CD4-positive, alpha-beta T cell treated with Interleukin-6 for 4 hours (primary cell): ENCODE measurements at places on chromosomes 5 and 9.

- DNase-seq = no peak
Measured at GRCh38 chr9:136362450-136362784, 1.1 kb downstream of the DNLZ start.

GRCh38 chr9:70257991-70258691 is 637 bp upstream of the SMC5 start:
- DNase-seq = peak; percentile 38

GRCh38 chr5:14696057-14696456 is 31.5 kb downstream of the OTULIN start:
- DNase-seq = no peak

- DNase-seq = no peak
Measured at GRCh38 chr9:125701351-125701750, 5.7 kb downstream of the MAPKAP1 start.

GRCh38 chr5:884345-885126 is 8.1 kb downstream of the BRD9 start:
- DNase-seq = no peak

DNA sequence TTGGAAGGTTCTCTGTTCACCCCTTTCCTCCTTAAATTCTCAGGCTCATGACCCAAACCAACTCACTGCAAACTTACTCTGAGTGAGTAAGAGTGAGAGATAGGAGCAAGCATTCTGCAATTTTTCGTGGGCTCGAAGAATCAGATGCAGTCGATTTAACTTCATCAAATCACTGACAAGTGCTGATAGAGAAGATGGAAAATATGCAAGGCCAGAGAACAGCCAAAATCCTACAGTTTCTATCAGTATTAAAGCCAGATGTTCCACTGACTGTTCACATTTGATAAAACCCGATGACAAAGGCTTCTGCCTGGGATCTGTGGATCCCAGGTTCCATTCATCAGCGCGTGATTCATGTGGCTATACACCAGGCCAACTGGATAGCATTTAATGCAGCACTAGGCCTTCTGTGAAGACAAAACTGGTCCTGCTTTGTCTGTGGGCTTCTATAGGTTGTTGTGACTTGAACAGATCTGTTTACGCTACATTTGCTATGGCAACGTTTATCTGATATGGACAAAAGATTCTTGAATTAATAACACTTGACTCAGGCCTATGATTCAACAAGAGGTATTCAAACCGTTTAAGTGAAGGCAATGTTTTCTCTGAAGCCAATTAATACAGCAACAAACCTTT is 251.2 kb downstream of the NFIB start:
- no peak for DNase-seq

DNA sequence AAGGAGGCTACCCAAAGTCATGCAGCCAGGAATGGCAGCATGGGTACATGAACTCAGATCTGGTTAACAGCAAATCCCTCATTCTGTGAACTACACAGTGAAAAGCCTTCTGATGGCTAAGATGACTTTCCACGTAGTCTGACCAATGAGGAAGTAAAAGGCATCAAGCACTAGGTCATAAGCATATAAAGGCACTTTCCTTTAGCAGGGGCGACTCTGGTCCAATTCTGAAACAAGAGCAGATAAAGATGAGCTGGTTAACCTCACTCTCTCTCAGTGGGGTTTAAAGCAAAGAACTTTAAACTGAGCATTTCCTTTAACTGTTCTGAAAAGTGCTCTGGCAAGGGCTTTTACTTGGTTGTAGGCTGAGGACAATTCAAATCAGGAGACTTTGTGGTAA is 21.1 kb downstream of the PSMB7 start:
- DNase-seq = no peak

GRCh38 chr5:124283031-124283430 is 463.4 kb downstream of the ZNF608 start:
- no peak for DNase-seq

DNA sequence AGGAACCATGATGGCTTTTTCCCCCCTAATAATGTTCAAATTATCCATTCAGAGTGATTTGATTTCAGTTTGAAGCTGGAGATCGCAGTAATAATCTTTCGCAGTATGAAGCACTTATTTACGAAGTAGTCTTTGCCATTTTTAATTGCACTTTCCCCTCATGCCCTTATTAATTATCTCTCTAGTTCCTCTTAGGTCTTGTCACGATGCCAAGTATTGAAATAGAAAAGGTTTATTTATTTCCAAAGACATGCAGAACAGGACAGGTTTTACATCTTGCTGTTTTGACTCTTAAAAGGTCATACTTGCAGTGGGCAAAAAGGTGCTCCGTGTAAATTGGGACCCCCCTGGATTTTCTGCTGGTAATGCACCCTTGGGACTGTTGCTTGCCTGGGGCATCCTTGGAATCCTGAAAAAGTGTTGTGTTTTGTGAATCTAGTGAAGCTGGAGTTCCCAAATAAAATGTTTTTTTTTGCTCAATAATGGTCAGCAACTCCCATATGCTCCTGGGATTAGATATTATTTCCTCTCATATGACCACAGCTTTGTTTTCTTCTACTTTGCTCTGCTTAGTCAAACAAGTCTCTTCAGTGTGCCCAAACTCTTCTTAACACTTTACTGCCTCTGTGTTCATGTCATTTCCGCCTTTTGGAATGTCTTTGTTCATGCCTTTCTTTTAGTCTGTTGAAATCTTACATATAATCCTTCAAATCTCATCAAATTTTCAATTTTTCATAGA is 278.3 kb downstream of the TMEM38B start:
- DNase-seq = no peak

GRCh38 chr9:3699883-3700282 is 174.1 kb upstream of the RFX3 start:
- DNase-seq = no peak

DNA sequence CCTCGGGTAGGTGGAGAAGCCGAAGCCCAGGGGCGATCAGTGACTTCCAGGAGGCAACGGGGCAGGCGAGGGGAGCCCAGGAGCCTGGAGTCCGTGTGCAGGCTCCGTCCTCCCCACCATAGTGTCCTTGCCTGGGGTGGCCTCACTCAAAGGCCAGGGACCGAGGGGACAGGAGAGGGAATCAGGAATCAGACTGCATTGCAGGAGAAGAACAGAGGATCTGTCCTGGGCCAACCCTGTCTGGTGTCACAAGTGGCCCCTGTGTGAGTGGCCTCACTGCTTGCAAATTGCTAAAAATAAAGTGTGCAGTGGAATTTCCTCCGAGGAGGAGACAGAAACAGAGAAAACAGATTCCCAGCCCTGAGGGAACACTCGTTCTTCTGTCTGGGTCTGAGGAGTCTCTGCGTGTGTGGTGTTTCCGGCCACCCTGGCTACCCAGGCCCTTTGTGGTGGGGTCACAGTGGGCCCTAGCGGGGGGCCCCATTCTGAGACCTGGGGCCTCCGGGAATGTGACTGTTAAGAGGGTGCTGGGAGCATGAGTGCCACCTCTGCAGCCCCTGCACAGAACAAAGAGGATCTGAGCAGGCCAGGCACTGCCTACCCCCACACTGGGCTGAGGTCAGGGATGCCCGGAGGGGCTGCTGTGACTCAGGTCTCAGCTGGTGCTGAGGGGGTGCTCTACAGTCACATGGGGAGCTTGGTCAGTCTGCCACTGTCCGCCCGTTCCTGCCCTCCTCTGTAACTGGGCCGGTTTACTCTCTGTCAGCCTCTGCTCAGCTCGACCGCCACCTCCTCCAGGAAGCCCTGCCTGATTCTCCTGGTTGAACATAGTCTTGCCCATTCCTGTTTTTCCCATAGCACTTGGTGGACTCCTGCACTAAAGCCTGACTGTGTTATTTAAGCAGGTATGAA is 7.4 kb downstream of the TRAF1 start:
- DNase-seq = peak; percentile 3

GRCh38 chr5:151719228-151720000 is 32.7 kb upstream of the SPARC start:
- DNase-seq = peak; percentile 11
